ENCODE measurements at places on chromosomes 1 and 21.

DNA sequence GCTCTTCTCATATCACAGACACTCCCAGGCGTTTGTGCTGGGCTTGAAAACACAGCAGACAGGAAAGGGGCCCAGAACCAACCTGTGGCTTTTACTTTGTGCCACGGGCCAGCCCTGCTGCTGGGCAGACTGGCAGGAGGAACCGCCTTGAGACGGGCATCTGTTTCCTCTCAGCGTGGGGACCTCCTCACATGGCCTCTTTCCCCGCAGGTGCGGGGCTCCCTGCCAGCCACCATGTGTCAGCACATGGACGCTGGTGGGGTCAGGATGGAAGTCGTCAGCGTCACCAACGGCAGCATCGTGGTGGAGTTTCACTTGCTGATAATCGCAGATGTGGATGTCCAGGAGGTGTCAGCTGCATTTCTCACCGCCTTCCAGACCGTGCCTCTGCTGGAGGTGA is 47.8 kb downstream of the UMODL1 start:
- no peak for DNase-seq

- DNase-seq: no peak
These were observed 47.6 kb downstream of the SLX9 start for GRCh38 chr21:44987301-44987885.

GRCh38 chr1:103348136-103348535 is 177.4 kb upstream of the RNPC3 start:
- no peak for DNase-seq

DNA sequence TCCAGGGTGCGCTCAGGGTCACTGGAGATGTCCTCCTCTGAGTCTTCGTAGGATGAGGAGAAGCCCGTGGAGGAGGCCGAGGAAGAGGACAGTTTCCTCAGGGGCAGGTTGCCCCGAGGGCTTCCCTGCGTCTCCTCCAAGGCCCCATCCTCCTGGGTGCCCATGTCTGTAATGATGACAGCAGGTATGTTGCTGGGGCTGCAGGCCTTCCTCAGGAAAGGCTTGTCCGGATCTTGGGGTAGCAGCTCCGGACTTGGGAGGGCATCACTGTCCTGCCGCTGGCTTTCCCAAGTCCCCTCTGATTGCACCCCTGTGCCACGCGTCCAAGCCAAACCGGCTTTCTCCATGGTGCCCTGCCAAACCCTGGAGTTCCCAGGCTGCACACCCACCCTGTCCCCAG is 3.5 kb downstream of the ITPKB start:
- no peak for DNase-seq

DNA sequence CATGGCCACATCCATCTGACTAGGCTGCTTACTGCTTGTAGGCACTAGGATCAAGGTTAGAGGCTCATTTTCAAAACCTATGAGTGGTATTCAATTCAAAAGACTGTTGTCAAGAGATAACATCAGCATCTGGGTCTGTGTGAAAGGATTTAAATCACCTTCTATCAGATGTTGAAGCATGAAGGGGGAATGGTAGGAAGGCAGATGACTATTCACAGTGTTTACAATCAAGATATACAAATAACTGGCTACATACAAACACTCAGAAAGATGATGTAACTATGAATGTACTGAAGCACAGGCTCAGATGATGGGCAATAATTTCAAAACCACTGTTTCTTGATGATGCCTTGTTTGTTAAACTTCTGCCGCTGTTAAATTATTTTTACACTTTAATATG is 249.2 kb downstream of the SLC45A1 start:
- DNase-seq: no peak

DNA sequence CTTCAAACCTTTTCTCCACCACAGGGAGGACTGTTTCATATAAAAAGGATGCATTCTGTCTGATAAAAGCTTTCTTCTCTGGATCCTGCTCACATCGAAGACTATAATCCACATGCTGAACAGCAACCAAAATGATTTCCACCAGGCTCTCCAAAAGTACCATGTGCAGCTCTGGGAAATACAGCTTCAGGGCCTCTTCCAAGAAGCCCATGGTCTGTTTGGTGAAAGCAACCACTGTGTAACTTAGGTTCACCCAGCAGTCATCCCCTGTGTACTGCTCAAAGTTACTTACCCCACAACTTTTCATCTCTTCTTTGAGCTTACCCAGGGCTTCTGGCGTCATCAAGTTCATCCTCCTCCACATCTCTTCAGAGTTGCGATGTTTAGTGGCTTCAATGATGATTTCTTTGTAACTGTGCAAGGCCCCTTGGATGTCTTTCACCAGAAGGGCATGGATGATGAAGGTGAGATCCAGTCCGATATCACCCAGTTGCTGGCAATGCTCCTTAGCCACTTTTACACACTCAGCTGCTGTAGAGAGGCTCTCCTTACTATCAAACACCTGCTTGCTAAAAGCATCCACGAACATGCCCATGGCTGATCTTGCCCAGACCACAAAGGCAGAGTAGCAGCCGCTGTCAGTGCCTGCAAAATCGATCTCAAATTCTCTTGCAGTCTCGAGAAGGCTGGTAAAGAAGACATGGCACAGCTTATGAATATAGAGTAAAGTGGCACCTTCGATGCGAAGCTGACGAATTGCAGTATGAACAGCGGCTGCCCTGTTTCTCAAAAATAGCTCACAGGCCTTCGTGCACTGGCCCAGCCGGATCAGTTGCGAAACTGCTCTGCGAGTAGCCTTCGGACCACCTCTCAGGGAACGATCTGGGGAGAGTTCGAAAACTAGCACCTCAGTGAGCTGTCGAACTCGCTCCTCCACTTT is 1.7 kb downstream of the EXOC8 start:
- no peak for DNase-seq

DNA sequence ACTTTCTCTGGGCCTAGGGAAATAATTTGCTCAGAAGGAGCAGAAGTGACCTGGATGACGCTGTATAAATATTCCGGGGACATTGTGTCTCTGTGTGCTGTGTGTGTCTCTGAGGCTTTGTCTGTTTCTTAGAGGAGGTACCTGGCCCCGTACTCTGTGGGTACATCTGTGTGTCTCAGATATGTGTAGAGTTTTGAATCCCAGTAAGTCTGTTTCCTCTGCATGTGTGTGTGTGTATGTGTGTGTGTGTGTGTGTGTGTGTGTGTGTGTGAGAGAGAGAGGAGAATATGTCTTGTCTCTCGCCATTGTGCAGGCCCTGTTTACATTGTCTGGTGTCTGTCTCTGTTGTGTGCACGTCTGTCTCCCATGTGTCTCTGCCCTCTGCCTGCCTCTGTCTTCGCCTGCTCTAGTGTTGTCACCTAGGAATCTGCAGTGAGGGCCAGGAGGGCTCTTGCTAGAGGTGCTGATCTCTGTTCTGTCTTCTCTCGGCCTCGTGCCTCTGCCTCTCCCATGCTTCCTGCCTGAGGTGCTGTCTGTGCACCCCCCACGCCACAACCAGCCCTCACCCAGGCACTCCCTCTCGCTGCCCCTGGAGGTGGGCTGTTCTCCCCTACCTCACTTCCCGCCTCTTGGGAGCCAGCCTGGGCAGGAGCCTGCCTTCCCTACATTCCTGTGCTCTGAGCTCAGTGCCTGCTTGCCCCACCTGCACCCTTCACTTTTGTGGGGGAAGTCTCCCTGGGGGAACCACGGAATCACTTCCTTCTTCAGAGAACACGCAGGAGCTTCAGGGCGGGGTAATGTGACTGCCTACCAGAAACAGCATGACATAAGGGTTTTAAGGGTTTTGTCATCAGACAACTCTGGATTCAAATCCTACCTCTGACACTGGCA is 5.9 kb downstream of the MAP7D1 start:
- no peak for DNase-seq

GRCh38 chr1:155170806-155171205 is 2.3 kb downstream of the KRTCAP2 start:
- no peak for DNase-seq

DNA sequence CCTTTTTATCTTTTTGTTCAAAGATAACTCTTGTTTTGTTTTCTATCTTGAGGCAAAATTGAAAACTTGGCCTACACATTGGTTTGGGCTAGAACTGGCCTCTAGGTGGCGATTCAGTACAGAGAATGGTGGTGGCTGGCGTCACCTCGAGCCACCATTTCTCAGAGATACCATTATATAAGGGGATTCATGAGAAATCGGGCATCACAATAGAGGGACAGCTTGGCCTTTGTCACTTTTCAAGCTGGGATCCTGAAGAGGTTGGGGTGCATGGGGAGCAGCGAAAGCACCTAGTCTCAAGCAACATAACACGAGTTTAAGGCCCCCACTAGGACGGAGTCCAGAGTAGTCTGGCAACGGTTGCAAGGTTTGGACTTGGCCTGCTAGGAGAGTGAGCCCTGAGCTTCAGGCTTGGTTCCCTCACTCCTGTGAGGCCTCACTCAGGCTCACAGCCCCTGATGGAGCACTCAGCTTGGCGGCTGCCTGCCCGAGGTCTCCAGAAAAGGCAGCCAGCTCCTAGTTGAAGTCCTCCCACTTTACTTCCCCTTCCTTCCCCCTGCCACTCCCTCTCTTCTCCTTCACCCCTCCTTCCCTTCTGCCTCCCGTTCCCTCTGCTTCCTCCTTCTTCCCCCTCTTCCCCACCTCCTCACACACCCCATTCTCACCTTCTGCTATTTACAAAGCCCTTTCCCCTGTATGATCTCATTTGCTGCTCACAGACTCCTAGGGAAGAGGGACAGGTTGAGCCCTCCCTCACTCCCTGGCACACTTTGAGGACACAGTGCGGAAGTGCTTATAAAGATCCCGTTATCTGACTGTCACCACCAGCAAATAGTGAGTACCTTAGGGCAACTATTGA is 67.8 kb downstream of the LRIG2 start:
- DNase-seq: peak; percentile 10

DNA sequence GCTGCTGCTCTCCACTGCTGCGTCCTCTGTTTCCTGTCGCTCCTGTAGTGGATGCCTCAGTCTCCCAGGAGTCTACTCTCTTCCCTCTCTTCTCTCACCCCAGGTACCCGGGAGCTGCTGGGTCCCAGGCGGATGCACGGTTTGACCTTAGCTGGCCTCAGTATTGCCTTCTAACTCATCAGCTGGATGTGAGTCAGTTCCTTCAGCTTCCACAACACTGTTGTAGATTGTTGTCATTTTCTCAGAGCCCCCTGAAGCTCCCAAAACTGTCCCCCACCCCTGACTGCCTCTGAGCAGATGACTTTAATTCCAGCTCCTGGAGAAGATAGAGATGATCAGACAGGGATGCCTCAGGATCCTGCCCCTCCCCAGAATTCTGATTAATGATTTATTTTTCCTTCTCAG is 7.2 kb downstream of the CNIH3 start:
- DNase-seq: no peak

GRCh38 chr1:221965252-221965651 is 223.4 kb upstream of the DUSP10 start:
- DNase-seq: no peak

DNA sequence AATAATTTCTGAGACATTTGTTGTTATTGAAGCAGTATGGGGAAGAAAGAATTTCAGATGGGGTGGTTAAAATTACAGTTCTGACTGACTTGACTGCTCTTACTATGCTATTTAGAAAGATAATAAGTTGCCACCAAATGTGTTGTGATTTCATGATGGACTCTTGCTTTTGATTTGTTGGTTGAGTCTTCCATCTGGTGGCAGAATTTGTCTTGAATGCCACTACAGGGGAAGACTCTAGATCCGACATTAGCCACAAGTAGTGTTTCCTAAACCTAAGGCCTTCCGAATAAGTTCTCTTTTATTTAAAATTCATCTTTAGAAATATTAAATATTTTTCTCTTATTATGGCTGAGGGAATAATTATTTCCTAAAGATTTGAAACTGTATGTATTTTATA is 190.9 kb upstream of the ADGRL4 start:
- no peak for DNase-seq

DNA sequence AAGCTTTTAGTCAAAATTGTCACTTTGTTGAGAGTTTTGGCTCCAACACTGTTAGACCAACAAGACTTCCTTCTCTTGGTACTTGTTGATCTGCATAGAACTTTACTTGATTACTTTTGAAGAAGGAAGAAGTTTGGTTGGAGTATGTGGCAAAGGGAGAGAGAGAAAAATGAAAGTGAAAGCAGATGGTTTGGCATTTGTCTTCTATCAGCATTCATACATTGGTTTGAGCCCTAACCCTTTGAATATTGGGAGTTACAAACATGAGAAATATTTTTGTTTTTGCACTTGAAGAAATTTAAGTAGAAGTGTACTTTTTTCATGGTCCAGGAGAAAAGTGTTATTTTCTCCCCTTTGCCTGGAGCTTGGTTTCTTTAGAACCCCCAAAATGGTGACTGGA is 169.8 kb downstream of the ADGRL4 start:
- DNase-seq: no peak

DNA sequence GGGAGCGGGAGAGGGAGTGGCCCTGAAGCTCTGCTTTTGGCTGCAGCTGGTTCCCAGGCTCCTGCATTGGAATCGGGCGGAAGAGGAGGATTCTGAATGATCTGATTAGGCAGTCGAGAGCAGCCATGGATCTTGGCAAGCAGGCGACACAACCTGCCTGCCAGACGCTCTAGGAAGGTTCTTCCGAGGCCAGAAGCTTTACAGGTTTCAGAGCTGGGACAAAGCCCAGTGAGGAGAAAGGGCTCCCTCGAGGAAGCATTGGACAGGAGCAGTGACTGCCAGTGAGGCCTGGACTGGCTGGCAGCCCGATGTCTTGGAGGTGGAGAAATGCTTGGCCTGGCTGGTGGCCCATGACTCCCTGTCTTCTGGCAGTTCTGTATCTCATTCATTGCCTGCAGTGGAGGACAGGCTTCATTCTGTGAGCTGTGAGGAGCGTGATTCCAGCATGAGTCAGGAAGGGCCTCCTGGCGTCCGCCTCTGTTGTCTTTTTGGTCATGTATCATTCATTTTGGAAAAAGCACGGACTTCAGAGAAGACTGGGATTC is 132.7 kb upstream of the IPO9 start:
- no peak for DNase-seq

DNA sequence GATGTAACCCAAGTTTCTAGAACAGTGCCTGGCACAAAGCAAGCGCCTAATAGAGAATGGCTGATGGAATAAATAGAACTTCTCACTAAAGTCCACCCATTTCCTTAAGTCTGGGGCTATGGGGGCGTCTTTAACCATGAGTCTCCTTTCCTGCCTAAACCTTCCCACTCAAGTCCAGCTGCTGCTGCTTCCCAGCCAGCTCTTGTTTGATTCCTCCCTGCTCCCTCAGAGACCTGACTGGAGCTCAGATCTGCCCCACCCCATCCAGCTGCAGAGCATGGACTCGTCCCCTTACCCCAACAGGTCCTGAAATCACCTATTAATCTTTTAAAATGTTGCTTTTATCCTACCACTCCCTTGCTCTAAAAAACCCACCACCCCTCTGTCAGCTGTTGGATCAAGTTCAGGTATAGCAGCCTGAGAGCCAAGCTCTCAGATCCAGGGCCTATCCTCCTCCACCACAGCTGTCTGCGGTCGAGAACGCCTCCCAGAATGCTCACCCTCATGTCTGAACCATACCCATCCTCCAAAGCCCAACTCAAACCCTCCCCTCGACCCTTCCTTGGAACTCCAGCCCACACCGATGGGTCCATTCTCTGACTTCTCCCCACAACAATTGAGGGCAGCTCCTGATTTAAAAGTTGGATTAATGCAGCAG is 12.8 kb upstream of the GALNT2 start:
- no peak for DNase-seq

DNA sequence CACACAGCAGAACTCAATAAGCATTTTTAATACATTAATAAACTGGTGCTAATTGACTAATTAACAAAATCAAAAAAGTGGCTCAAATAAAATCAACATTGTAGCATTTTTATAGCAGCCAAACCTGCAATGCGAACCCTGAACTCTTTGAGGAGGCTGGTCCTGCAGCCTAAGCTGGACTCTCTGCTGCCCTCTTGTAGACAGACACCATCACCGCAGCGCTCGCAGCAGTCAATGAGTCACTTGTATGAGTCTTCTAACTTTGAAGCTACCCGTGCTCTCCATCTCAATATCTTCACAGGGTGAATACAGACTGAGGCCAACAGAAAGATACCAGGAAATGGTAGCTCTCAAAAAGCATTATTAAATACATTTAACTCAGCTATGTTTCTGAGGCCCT is 9.7 kb upstream of the KRTAP7-1 start:
- DNase-seq: peak; percentile 0

Data from stimulated activated CD8-positive, alpha-beta memory T cell treated with anti-CD3 and anti-CD28 coated beads, Interleukin-4, amount 100 ng/mL, for 4 hours (primary cell).